ENCODE measurements at places on chromosomes 6 and 20.

DNA sequence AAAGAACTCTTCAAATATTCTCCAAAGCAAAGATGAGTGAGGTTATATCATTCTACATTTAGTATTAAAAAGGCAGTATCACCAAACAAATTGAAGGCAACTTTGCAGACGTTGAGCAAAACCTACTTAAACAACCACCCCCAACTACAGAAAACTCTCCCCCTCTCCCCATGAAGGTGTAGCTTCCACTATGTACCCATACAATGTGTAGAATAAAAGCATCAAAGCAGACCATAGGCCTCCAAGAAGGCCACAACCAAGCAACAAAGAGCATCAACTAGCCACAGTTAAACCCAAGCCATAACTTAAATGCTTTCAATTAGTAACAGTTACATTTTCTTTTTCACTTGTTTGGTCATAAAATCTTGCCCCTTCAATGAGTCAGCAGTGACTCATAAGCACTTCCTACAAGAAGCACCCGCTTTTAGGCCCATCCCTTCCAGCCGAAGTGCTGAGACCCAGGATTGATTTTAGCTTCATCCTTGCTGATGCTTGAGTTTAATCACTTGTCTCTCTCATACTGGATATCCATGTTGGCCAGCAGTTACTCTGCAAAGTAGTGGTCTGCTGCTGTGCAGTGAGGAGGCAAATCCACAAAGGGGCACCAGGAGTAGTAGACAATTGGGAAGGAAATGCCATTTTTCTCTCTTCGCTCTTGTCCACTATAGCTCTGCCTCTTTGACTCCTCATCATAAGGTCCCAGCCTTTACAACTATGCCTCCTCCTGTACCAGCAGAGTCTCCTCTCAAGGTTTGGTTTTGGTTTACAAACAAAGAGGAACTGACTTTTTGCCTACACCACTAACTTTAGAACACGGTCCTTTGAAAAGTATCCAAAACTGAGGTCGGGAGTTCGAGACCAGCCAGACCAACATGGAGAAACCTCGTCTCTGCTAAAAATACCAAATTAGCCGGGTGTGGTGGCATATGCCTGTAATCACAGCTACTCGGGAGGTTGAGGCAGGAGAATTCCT, 8.4 kb upstream of the NUP153 start:
- DNase-seq, result no peak

- no peak for DNase-seq
These were observed 9.3 kb downstream of the IP6K3 start for GRCh38 chr6:33737267-33738026.

- no peak for DNase-seq
These were observed 414.6 kb downstream of the CDH26 start for GRCh38 chr20:60372822-60373221.

GRCh38 chr6:114431641-114432040, 88.8 kb upstream of the HS3ST5 start:
- no peak for DNase-seq

DNA sequence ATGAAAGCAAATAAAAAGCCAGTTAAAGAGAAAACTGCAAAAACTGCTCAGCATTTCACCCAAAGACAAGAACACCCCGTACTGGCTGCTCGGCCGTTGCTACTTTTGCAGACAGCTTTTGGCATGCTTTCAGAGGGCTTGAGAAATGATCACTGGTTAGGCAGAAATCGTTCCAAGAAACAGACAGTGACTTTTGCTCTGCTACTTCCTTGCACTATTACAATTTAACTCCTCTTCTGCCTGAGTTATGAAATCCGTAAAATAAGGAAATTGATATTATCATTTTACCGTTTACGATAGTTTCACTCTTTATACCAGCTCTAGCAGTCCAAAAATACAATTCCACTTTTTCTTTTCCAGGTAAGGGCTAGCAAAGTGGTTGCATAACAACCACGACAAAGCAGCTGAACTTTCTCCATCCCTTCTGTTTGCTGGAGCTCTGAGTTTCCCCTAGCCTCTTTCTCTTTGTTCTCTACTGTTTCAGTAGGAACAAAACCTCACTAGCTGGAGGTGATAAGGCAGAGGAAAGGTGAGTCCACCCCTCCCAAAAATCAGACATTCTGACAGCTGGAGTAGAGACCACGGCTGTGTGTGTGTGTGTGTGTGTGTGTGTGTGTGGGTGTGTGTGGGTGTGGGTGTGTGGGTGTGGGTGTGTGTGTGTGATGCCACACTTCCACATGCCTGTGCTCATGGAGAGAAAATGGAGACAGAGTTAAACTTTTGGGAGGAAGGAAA, 191.8 kb upstream of the RREB1 start:
- DNase-seq, result no peak

- DNase-seq, result no peak
These were observed 100.4 kb downstream of the JARID2 start for GRCh38 chr6:15346315-15346714.

GRCh38 chr6:108152446-108152845, 13.4 kb upstream of the NR2E1 start:
- no peak for DNase-seq

GRCh38 chr6:10513544-10513943, 7.6 kb upstream of the GCNT2 start:
- no peak for DNase-seq

- DNase-seq, result peak; percentile 25
These were observed 44.8 kb downstream of the STK4 start for GRCh38 chr20:45011108-45011526.

GRCh38 chr6:39377539-39377950, 55.0 kb upstream of the KCNK16 start:
- DNase-seq, result no peak

GRCh38 chr6:3454273-3455010, 2.4 kb downstream of the SLC22A23 start:
- no peak for DNase-seq

DNA sequence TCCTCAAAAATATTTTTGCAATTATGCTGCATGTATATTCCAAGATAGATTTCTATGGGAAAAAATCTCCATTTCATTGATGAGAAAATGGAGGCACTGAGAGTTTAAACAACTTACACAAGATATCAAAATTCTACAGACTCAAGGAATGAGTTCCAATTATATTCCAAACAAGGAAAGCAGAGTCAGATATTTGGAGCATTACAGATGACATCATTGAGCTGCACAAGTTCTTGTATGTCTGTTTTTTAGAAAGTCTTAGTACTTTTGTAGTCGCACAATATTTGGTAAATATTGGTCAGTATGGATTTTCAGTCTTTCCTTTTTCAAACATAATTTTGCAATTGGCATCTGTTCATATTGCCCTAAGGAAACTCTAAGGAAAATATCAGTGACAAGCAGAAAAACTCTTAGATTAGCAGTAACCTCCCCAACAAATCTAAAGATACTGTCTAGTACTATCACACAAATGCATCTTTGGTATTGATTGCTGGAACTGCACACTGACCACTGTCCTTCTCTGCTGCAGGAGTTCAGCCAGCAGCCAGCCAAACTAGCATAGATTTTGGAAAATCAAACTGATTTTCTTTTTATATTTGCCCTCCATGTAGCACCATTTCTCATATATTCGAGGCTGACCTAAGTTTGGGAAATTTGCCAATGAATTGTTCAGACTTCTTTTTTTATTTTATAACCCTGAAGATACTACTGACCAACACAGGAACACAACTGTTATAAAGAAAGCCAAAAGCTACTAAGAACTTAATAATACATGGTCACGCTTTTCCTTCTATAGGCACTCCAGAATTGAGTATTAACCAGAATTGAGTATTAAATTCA, 51.7 kb upstream of the TBX18 start:
- DNase-seq, result no peak

DNA sequence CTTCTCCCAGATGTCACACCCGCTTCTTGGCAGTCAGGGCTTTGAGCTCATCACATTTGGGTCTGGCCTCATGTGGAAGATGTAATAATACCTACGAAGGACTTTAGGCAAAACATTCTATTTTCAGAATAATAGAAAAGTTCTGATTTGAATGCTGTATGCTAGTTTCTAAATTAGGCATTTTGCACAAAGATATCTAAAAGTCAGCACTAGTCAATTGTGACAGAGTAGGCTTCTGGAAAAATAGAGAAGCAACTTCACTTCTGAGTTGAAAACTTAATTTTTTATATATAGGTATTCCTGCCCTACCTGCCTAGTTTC, 38.3 kb upstream of the CD2AP start:
- no peak for DNase-seq

DNA sequence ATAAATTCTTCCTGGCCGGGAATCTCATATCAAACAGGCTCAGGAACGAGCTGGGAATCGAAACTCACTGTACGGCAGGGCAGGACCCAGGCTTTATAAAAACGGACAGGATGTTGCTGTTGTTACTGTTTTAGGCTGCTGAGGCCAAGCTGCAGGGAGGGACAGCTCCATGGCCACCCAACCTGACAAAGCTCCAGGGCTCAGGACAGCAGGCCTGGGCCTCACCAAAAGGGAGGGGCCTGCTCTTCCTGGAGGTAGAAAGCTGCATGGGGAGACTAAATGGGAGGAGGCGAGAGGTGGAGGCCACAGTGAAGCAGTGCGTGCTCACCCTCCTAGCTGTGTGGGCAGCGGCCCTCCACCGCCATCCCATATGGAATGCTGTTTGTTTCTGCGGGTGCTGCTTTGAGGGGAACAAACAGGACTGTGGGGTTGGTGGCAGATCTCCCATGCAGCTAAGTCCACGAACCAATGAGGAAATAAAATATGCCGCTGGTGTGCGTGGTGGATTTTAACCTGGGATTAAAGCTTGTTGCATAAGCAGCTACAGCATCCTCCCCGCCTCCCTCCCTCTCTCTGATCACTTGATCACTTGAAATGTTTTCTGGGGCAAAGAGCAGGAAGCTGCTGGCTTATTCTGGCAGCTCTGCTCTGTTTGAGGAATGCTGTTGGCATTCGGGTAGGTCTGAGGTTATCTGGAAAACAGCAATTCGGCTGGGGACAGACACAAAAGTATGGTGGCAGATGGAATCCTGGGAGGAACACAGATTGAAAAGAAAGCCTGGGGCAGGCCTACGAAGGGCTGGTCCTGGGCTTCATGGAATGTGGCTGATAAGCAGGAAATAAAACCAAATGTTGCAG, 2.4 kb upstream of the ZMYND8 start:
- no peak for DNase-seq

- no peak for DNase-seq
These were observed 22.6 kb downstream of the VSTM2L start for GRCh38 chr20:37925265-37926165.

GRCh38 chr6:150200428-150201100, 57.7 kb downstream of the PPP1R14C start:
- no peak for DNase-seq

GRCh38 chr6:126786262-126786661, 332.2 kb upstream of the RSPO3 start:
- DNase-seq, result no peak

DNA sequence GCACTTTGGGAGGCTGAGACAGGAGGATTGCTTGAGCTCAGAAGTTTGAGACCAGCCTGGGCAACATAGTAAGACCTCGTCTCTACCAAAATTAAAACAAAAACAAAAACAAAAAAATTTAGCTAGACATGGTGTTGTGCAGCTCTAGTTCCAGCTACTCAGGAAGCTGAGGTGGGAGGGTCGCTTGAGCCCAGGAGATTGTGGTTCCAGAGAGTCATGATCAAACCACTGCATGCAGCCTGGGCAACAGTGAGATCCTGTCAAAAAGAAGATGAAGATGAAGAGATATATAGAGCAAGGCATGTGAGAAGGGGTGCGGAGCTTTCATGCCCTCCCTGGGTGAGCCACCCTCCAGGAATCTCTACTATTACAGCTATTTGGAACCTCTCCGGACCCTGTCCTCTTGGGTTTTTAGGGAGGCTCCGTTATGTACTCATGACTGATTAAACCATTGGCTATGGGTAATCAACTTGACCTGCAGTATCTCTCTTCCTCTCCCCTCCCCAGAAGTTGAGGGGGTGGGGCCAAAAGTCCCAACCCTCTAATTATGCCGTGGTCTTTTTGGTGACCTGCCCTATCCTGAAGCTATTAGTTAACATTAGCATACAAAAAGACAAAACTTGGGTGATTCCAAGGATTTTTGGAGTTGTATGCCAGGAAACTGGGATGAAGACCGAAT, 9.0 kb downstream of the POLH start:
- no peak for DNase-seq

DNA sequence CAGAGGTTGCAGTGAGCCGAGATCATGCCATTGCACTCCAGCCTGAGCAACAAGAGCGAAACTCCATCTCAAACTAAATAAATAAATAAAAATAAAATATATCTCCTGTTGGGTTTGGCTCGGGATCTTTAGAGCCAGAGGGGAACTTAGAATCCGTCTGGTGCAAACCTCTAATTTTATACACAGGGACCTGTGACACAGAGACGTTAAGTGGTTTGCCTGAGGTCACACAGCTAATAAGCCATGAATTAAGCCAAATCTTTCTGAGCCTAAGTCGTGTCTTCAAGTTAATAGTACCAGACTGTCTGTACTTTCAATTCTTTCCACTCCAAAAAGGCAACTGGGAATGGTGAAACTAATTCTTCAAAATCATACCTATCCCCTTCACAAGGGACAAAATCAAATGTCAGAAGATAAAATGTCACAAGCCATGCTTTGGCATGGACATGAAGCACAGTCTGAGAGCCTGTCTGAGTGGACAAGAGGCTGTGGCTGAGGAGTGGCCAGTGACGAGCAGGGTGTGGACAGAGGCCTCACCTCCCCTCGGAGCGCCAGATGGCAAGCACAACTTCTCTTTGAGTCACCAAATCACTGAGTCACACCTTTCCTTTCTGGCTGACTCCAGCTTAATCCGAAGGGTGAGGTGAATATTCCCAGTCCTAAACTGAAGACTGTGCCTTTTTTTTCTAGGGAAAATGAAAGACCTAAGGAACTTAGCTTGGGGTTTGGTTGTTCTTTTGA, 177.4 kb downstream of the TFAP2A start:
- DNase-seq, result no peak
